Fibroblast of the aortic adventitia (primary cell): ENCODE measurements at places on chromosomes 5 and 9. TPM values are rescaled to one million over a fixed set of nuclear protein-coding genes. Genes with fewer than 3 reads are reported as not detected.

CTXN3 gene
- total RNA-seq, result not detected in 2 replicates

TXNDC8 gene
- not detected in 2 replicates for total RNA-seq

NME5 gene
- total RNA-seq, result 6.0 and 11.6 TPM in 2 replicates

PCDHGA3 gene
- total RNA-seq, result 1.1 and 4.4 TPM in 2 replicates

TMC1 gene
- 0.36 and 0.49 TPM in 2 replicates for total RNA-seq

TMEFF1 gene
- total RNA-seq, result 0.49 and 1.3 TPM in 2 replicates

GMCL2 gene
- total RNA-seq, result not detected in 2 replicates

RORB gene
- 1.8 and 22.0 TPM in 2 replicates for total RNA-seq

GZMA gene
- not detected in 2 replicates for total RNA-seq

EFNA5 gene
- 2.1 and 33.1 TPM in 2 replicates for total RNA-seq

FOXD4 gene
- 0.27 TPM in 1 of 2 replicates, not detected in the other for total RNA-seq
